ENCODE measurements at places on chromosomes 4 and X.
A peak's percentile ranks its signal among the peaks of the same experiment; 100 is the strongest.

DNA sequence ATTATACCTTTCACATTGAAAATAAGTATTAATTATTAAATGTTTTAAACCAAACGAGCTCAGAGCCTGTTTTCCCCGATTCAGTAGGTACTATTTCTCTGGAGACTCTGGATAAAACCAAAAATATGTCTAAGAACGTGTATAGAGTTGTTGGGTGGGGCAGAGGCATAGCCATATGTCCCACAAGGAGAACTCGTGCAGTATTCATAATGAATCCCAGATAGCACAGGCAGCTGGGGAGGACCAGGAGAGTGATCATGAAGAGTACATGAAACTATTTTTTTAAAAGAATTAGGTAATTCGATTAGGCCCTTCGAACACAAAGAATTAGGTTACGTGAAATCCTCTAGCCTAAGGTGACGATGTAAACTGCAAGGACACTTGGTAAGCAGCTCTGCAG is 76.1 kb downstream of the CLDN22 start:
- no peak overlapping the region for H3K4me3 ChIP-seq
- H3K4me1 ChIP-seq, result peaks cover 10% of the 10 kb centered on the region
- peaks cover 14% of the 10 kb centered on the region for H3K36me3 ChIP-seq
- no peak overlapping the region for H3K27ac ChIP-seq
- no peaks in the 10 kb centered on the region for H3K27me3 ChIP-seq
- DNase-seq, result no peak

DNA sequence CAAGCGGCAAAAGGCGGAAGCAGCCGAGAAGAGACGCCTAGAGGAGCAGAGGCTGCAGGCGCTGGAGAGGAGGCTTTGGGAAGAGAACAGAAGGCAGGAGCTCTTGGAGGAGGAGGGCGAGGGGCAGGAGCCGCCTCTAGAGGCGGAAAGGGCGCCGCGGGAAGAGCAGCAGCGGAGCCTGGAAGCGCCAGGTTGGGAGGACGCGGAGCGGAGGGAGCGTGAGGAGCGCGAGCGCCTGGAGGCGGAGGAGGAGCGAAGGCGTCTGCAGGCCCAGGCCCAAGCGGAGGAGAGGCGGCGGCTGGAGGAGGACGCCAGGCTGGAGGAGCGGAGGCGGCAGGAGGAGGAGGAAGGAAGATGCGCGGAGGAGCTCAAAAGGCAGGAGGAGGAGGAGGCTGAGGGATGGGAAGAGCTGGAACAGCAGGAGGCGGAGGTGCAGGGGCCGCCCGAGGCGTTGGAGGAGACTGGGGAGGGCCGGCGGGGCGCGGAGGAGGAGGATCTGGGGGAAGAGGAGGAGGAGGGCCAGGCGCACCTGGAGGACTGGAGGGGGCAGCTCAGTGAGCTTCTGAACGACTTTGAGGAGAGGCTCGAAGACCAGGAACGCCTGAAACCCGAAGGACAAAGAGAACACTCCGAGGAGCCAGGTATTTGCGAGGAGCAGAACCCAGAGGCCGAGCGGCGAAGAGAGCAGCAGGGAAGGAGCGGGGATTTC is 72.9 kb downstream of the AASDH start:
- H3K27ac ChIP-seq, result no peak overlapping the region
- H3K4me1 ChIP-seq, result no peaks in the 10 kb centered on the region

DNA sequence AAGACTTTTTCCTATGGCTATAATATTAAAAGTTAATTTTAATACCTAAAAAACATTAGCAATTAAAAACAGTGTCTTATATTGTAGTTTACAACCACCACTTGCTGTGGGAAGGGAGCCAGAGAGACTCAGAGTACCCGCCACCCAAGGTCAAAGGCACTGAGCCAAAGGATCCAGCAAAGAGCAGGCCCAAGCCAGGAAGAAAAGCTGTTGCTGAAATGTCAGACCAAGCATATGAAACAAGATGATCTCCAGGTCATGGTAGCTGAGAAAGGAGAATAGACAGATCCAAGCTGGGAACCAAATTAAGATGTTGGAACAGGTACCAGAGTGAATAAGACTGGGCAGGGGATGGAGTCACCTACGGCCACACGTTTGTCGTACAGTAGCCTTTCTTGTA is 18.8 kb upstream of the ATOH1 start:
- H3K36me3 ChIP-seq, result no peaks in the 10 kb centered on the region
- DNase-seq, result no peak
- no peaks in the 10 kb centered on the region for H3K27me3 ChIP-seq
- no peaks in the 10 kb centered on the region for H3K4me1 ChIP-seq

GRCh38 chr4:122045533-122045932 is 93.7 kb upstream of the TRPC3 start:
- no peaks in the 10 kb centered on the region for H3K36me3 ChIP-seq
- DNase-seq, result peak; percentile 96
- H3K27ac ChIP-seq, result no peak overlapping the region
- no peaks in the 10 kb centered on the region for H3K27me3 ChIP-seq
- peaks cover 2% of the 10 kb centered on the region for H3K4me1 ChIP-seq
- no peak overlapping the region for H3K4me3 ChIP-seq

DNA sequence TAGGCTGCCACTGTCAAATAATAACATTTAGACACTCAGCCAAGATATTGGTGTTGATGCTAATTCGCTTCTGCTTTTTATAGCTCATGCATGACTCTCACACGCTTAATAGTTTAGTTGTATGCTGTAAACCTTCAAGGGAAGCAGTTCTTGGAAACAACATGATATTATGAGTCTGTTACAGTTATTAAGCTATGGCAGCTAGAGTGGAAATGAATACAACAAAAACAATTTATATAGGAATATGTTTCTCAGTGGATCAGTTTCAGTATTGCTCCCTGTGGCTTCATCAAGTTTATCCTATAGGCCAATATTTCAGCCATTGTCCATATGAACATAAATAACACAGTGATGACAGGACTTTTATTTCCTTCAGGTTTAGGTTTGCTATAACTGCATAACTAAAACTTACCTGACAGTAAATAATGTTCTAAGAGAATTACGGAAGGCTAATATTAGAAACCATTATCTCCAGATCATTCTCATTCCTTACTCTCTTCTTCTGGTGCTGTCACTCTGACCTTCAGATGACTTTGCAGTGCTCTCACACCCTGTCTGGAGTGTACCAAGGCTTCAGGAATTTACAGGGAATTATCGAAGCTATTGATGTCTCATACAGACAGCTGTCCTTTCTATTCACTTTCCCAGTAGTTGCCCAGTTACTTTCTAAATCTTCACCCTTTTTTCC is 555.0 kb downstream of the ANKRD50 start:
- DNase-seq, result no peak
- H3K4me3 ChIP-seq, result no peak overlapping the region
- no peak overlapping the region for H3K27ac ChIP-seq
- peaks cover 3% of the 10 kb centered on the region for H3K4me1 ChIP-seq
